ENCODE measurements at places on chromosomes 13 and 19.

GRCh38 chr19:29934781-29935180 is 7.3 kb upstream of the URI1 start:
- no peak for DNase-seq

DNA sequence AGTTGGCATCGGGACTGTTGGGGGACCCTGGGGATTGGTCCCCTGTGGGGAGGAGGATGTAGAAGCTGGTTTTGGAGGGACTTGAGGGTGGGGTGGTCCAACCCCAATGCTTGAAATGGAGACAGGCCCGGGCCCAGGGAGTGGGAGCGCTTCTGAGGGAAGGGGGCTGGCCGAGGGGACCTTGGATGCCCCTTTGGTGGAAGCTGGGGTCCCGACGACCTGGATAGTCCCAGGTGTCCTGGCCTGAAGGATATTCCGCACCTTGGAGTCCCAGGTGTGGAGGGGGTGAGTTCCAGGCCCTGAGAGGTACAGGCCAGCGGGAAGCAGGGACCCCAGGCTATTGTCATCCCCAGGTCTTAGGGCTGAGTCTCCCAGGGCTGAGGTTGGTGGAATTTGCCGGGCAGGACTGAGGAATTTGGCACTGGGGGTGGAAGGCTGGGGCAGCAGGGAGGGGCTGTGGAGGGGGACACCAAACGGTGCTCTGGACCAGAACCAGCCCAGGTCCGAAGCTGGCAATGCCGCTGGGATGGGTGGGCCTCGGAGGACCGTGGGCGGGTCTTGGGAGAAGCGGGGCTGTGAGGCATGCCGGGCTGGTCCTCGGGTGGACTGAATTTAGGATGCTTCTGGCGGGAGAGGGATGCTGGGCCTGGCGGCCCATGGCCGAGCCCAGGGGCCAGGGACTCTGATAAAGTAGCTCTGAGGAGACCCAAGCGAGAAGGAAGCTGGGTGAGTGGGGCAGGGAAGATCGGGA is 1.8 kb downstream of the HDGFL2 start:
- DNase-seq: no peak

DNA sequence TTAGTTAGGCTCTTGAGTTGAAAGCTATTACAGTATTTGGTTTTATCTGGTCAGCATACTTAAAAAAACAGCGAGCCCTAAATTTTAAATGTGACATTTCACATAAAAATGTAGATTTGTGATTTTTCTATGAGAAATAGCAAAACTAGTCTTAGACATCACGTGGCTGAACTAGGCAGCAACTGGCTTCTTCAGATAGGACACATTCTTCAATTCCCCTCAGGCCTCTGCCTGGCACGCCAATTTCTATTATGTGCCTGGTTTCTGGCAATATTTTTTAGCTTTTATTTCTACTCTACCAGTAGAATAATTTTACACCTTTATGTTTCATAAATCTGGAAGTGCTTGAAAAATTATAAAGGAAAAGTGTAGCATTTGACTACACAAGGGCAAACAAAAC is 433.7 kb downstream of the DIAPH3 start:
- no peak for DNase-seq

- no peak for DNase-seq
Measured at GRCh38 chr13:53873558-53873957, 844.9 kb downstream of the OLFM4 start.

- DNase-seq: no peak
Measured at GRCh38 chr19:10061717-10062310, 24.3 kb upstream of the SHFL start.

- DNase-seq: no peak
Measured at GRCh38 chr13:39955560-39955959, 300.1 kb downstream of the COG6 start.

- DNase-seq: no peak
Measured at GRCh38 chr13:71935166-71935840, 68.3 kb upstream of the DACH1 start.

DNA sequence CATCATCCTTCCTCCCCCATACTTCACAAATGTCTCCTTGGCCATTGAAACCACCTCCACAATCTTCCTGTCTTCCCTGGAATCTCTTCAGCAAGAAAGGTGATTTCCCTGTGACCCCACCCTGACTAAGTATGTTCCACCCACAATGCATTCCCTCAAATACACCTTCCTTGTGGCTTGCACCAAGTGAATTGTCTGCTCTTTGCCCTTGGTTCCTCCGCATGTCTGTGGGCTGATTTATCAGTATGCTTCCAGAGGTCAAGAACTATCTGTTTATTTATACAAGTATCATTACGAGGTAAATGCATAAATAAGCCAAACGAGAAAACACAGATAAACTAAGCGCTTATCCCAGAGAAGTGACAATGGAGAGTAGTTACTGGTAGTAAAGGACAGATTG is 45.4 kb upstream of the POMP start:
- DNase-seq: no peak

GRCh38 chr19:39546599-39546998 is 6.6 kb upstream of the EID2 start:
- no peak for DNase-seq

All from stimulated activated CD4-positive, alpha-beta T cell treated with anti-CD3 and anti-CD28 coated beads, Interleukin-1b, Interleukin-23, amount 100 ng/mL, for 48 hours (primary cell).